Activated CD4-positive, alpha-beta memory T cell treated with anti-CD3 and anti-CD28 coated beads for 36 hours (primary cell): ENCODE measurements at places on chromosomes 11 and 22. TPM values are rescaled to one million over a fixed set of nuclear protein-coding genes. Genes with fewer than 3 reads are reported as not detected.

- H3K4me1 ChIP-seq = peaks cover 15% of the 10 kb centered on the region
- no peak for DNase-seq
- H3K4me3 ChIP-seq = no peak overlapping the region
- no peaks in the 10 kb centered on the region for H3K27me3 ChIP-seq
- H3K36me3 ChIP-seq = peaks cover 29% of the 10 kb centered on the region
- no peak overlapping the region for H3K27ac ChIP-seq
Measured at GRCh38 chr11:9144828-9145227, 53.4 kb upstream of the SCUBE2 start.

Gene CHRDL2
- not detected for total RNA-seq

GRCh38 chr11:5815534-5815933 lies 6.8 kb downstream of the OR52N2 start:
- no peak overlapping the region for H3K27ac ChIP-seq
- no peaks in the 10 kb centered on the region for H3K36me3 ChIP-seq
- no peak for DNase-seq
- peaks cover 8% of the 10 kb centered on the region for H3K4me1 ChIP-seq
- H3K4me3 ChIP-seq = no peak overlapping the region
- no peaks in the 10 kb centered on the region for H3K27me3 ChIP-seq

- no peak overlapping the region for H3K27ac ChIP-seq
- H3K4me3 ChIP-seq = peak overlapping the region; percentile 41
- peaks cover 2% of the 10 kb centered on the region for H3K4me1 ChIP-seq
Measured at GRCh38 chr11:68855205-68855981, 13.7 kb upstream of the CPT1A start.

DNA sequence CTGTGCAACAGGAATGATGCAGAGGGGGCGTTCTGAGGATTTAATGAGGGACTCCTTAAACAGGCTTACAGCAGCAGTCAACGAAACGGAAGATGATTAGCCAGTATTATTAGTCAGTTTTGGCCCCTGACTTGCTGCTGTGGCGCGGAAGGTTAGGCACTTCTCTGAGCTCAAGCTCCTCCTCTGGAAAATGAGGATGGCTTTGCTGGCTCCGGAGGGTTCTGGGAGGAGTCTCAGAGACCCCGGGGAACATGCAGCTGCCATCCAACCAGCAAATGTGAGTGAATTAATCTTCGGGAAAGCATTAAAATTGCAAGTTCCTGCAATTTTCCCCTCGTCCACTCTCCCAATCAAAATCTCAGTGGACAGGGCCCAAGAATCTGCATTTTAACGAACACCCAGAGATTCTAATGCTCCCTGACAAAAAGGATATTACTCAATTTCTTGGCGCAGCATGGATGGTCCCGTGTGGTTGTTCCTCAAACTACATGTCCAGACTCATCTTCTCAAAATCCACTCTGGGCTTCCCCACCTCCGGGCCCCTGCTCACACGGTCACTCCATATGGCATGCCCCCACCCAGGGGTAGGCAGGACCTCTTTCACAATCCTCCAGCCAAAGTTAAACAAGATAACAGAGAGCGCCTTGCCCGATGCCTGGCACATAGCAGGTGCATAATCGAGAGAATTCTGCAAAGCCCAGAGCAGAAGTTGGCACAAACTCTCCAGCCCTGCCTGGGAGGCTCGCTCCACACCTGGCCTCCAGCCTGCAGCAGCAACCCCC lies 6.4 kb downstream of the ELFN2 start:
- H3K27ac ChIP-seq = no peak overlapping the region
- H3K4me1 ChIP-seq = peaks cover 27% of the 10 kb centered on the region
- no peaks in the 10 kb centered on the region for H3K36me3 ChIP-seq
- no peak for DNase-seq

DNA sequence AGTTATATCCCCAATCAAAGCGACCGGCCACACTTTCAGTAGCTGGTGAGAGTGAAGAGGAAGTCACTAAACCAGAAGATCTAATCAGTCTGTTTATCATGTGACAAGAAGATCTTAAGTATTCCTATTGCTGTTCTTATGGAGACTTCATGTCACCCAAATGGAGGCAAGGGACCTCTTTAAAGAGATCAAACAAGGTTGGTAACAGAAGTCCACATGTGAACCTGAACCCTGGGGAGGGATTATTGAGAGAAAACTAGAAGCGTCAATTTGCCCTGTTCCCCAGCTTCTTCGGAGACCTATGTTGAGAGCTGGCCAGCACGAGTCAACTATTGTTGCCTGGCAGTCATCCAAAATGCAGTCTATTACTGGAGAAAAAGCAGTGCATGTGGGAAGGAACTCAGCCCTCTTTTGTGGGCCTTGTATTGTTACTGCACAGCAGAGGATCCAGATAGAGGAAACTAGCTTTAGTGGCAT lies 76.9 kb upstream of the CTSC start:
- H3K36me3 ChIP-seq = no peaks in the 10 kb centered on the region
- no peak overlapping the region for H3K4me3 ChIP-seq
- peaks cover 25% of the 10 kb centered on the region for H3K4me1 ChIP-seq
- peak overlapping the region; percentile 78 for H3K27ac ChIP-seq

DNA sequence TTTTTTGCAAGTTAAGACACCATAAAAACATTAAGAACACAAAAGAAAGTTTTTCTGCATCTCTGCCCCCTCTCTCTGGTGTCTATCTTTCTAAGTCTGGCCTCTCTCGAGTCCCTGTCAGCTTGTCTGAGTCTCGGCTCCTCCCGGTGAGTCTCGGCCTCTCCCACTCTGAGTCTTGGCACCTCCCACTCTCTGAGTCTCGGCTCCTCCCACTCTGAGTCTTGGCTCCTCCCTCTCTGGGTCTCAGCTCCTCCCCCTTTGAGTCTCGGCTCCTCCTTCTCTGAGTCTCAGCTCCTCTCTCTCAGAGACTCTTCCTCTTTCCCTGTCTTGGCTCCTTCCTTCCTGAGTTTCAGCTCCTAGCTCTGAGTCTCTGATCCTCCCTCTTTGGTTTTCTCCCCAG lies 72.5 kb upstream of the AMPD3 start:
- H3K27ac ChIP-seq = no peak overlapping the region
- H3K27me3 ChIP-seq = peaks cover 21% of the 10 kb centered on the region
- no peaks in the 10 kb centered on the region for H3K4me1 ChIP-seq
- DNase-seq = peak; percentile 23

Gene APOA1
- 0.24 TPM for total RNA-seq

Gene RASSF10
- total RNA-seq = not detected

- H3K27ac ChIP-seq = peak overlapping the region; percentile 99
- peaks cover 48% of the 10 kb centered on the region for H3K4me1 ChIP-seq
- DNase-seq = no peak
- no peaks in the 10 kb centered on the region for H3K27me3 ChIP-seq
- H3K4me3 ChIP-seq = peak overlapping the region; percentile 98
- peaks cover 56% of the 10 kb centered on the region for H3K36me3 ChIP-seq
Measured at GRCh38 chr11:65858681-65859087, 704 bp upstream of the CFL1 start.

DNA sequence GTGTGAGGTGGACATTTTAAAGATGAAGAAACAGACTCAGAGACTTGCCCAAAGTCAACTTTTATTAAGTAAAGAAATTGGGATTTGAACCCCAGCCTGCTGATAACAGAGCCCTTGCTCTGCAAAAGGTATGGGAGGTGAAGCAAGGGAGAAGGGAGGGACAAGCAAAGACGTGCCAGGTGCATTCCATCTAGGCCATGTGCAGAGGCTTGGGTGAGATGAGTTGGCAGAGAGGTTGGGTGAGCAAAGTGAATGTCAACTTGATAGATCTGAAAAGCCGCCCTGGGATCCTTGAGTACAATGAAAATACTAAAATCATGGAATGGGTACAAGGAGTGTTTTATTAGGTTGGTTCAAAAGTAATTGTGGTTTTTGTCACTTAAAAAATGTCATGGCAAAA lies 341.3 kb downstream of the CADM1 start:
- no peaks in the 10 kb centered on the region for H3K36me3 ChIP-seq
- peaks cover 6% of the 10 kb centered on the region for H3K27me3 ChIP-seq
- no peak overlapping the region for H3K27ac ChIP-seq
- H3K4me3 ChIP-seq = no peak overlapping the region
